ENCODE measurements at places on chromosomes 2 and 18. TPM values are rescaled to one million over a fixed set of nuclear protein-coding genes. Genes with fewer than 3 reads are reported as not detected.

Gene HJURP
- 4.1 TPM for total RNA-seq

Gene HNMT
- 135 TPM for total RNA-seq

Gene INHBB
- total RNA-seq, result 0.97 TPM

Gene GKN2
- total RNA-seq, result 103 TPM

Gene ANKRD62
- 0.09 TPM for total RNA-seq

DNA sequence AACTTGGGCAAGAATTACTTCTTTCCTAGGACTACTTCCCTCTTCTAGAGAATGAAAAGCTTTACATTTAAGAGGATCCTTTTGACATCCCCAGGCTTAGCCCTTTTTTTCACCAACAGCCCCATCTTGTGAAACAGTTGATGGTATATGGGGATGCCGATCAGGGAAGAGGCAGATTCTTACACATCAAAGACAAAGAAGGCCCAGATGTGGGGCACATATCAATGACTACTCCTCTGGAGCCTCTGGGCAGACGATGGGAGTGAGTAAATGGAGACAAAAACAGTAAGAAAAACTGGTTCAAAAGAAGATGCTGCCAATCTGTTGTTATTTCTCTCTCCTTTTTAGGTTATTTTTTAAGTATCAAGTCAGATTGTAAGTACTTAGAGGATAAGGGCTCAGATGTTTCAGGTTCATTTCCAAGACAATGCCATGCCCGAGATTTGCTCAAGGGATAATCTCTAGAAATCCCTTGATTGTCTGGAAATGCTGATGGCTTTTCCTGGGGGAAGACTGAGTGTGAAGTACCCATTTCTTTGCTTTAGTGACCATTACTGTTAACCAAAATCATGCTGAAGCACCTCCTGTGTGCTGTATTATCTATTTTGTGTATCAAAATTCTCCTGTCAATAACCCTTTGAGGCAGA, 117.5 kb downstream of the EPHA4 start:
- no peak overlapping the region for H3K4me3 ChIP-seq
- no peaks in the 10 kb centered on the region for H3K4me1 ChIP-seq
- peaks cover 6% of the 10 kb centered on the region for H3K36me3 ChIP-seq
- H3K27ac ChIP-seq, result no peak overlapping the region

DNA sequence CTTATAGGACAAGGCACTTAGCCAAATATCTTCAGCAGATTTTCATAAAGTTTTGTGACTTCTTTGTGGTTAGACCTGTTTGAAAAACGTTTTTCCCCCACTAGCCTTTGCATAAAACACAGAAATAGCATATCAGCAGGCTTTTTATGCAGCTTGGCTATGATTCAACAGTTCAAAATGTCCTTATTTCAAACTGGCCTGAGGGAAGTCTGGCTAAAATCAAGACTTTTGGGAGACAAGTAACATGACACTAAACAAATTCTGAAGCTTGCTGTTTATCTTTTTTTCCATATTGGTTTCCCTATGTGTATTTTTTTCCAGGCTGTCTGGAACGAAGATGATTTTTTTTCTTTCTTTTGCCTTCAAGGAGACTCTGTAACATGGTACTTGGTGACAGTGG, 95.1 kb upstream of the L3MBTL4 start:
- no peak overlapping the region for H3K4me3 ChIP-seq
- no peak overlapping the region for H3K27ac ChIP-seq
- peak; percentile 75 for DNase-seq
- H3K4me1 ChIP-seq, result peaks cover 10% of the 10 kb centered on the region
- H3K36me3 ChIP-seq, result no peaks in the 10 kb centered on the region

DNA sequence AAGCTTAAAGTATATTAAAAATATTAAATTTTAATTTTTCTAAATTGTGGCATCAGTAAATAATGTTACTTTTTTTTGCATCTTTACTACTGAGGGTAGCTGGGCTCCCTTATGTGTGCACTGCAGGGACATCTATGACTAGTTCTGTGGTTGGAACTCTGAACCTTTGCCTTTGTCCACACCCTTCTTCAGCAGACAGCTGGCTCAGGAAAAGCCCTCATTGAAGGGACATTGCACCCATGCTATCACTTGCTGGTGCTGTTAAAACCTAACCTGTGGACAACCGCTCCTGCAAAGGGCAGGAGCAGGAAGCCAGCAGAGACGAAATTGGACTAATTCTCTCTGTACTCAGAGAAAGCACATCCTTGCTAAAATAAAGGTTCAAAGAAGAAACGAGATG, 30.1 kb downstream of the MOCOS start:
- H3K27ac ChIP-seq, result no peak overlapping the region
- H3K27me3 ChIP-seq, result no peaks in the 10 kb centered on the region
- no peaks in the 10 kb centered on the region for H3K36me3 ChIP-seq
- no peak overlapping the region for H3K4me3 ChIP-seq
- H3K4me1 ChIP-seq, result no peaks in the 10 kb centered on the region

DNA sequence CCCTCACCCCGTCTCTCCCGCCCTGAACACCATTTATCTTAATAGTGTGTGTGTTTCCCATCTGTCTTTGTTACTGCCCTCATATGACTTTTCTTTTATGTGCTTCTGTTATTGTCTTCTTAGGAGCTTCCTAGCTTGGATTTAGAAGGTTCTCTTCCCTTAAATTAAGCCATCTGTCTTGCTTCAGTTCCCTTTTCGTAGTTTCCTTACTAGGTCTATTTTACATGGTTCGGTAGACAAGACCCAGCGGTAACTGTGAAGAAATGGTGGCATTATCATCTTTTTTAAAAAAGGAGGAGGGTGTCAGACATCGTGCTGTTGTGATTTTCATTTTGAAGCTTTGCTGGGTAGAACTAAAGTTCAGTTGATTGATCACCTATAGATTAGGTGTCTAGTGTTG, 10.3 kb downstream of the NCK2 start:
- H3K4me1 ChIP-seq, result peaks cover 2% of the 10 kb centered on the region
- peaks cover 2% of the 10 kb centered on the region for H3K36me3 ChIP-seq
- DNase-seq, result no peak
- H3K27ac ChIP-seq, result no peak overlapping the region

DNA sequence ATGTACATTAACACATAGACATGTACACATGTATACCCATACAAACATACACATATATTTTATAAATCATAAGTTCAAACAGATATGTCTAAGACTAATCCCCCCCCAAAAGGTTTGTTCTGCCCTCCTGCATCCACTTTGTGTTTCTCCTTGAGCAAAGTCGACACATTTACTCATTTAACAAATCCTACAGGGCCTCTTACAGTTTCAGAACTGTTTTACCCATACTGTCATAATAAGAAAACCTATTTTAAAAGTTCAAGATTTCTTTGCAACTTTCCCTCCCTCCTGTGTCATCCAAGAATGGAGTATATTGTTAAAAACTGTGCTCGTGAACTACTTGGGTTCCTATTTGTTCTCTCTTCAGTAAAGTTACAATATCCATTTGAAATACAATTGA, 166.7 kb downstream of the L3MBTL4 start:
- no peaks in the 10 kb centered on the region for H3K36me3 ChIP-seq
- H3K4me3 ChIP-seq, result no peak overlapping the region
- no peaks in the 10 kb centered on the region for H3K27me3 ChIP-seq
- no peak overlapping the region for H3K27ac ChIP-seq

DNA sequence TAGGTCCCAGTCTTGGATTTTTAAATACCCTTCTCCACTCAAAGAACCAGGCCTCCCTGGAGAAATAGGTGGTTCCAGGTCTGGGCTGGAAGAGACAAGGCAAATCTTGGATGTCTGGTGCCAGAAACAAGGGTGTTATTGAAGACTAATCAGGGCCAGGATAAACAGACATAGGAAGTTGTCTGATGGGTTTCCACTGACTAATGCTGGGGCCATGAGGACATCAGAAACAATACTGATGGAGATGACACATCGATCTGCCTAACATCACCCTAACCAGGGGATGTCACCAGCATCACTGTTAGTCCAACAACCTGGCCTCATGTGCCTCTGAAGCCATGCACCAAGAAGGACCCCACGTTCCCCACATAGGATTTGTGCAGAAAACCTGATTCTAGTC, 42.5 kb upstream of the GLI2 start:
- no peaks in the 10 kb centered on the region for H3K36me3 ChIP-seq
- H3K27ac ChIP-seq, result no peak overlapping the region
- H3K4me1 ChIP-seq, result no peaks in the 10 kb centered on the region
- H3K4me3 ChIP-seq, result no peak overlapping the region

GRCh38 chr2:47690132-47690531, 92.8 kb upstream of the MSH6 start:
- no peak overlapping the region for H3K4me3 ChIP-seq
- H3K4me1 ChIP-seq, result no peaks in the 10 kb centered on the region
- H3K27ac ChIP-seq, result no peak overlapping the region
- no peaks in the 10 kb centered on the region for H3K36me3 ChIP-seq
- no peak for DNase-seq
- no peaks in the 10 kb centered on the region for H3K27me3 ChIP-seq

- no peaks in the 10 kb centered on the region for H3K36me3 ChIP-seq
- H3K4me3 ChIP-seq, result no peak overlapping the region
- H3K27me3 ChIP-seq, result no peaks in the 10 kb centered on the region
- DNase-seq, result no peak
These were observed 89.0 kb downstream of the TMEM18 start for GRCh38 chr2:588074-588645.

DNA sequence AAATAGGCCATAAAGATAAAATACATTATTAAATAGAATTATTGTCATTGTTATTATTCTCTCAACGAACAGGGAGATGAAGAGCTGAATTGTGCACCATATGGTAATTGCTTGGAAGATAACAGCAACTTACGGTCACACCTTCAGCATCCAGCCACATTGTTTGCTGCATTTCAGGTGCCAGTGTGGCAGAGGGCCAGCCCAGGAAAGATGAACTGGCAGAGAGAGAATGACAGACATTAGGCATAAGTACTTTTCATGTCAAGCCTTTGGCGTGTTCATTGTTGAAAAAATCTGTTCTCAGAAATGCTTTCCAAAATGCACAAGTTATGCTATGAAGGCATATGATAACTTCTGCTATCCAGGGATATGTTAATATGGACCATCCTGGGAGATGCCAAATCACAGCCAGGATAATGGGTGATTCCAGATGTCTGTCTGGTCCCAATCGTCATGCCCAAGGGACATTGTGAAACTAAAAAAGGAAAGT, 748.6 kb upstream of the PIK3C3 start:
- H3K27ac ChIP-seq, result no peak overlapping the region
- H3K36me3 ChIP-seq, result no peaks in the 10 kb centered on the region
- H3K4me1 ChIP-seq, result peaks cover 10% of the 10 kb centered on the region
- no peak overlapping the region for H3K4me3 ChIP-seq
- H3K27me3 ChIP-seq, result no peaks in the 10 kb centered on the region
